Bone marrow (tissue), 2 donors: ENCODE measurements at places on chromosomes 11 and 22.

DNA sequence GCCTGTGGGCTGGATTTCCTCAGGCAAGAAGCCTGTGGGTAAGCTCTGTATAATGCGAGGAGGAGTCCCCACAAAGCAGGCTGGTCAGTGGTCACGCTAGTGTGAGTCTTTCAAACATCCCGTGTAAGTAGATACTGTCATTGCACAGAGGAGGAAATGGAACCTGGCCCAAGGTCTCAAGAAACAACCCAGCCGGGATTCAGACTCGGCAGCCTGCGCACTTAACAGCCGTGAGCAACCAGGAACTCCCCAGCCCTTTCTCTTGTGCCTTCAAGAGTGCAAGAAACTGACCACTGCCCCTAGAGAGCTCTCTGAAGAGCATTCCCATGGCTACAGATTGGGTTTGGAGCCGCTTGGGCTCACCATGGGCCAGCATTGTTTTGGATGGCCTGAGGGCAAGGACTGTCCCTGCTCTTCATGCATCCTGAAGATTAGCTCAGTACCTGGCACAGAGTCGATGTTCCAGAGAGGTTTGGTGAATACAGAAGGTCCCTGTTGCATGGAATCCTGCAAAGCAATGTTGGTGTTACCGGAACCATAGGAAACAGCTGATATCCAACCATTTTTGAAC, 6.0 kb downstream of the MPST start:
- DNase-seq, result no peak

GRCh38 chr22:19717181-19717580, 2.9 kb downstream of the SEPTIN5 start:
- DNase-seq, result no peak

DNA sequence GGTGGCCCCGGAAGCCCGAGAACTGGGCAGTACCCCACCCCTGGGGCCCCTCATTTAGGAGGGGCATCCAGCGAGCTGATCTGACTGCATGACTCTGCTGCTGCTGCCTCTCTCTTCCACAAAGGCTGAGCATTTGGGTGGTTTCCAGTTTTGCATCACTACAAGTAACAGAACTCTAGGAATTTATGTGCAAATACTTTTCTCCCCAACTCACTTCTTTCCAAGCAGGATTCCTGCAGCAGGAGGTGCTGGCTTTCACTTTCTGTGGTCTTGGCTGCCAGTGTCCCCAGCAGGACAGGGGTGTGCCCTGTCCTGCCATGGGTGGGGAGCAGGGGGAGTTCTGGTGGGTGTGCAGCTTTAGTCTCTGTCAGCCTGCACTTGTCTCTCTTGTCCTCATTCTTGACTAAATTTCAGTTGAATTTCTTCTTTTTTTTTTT, 21.2 kb downstream of the UPB1 start:
- no peak for DNase-seq

DNA sequence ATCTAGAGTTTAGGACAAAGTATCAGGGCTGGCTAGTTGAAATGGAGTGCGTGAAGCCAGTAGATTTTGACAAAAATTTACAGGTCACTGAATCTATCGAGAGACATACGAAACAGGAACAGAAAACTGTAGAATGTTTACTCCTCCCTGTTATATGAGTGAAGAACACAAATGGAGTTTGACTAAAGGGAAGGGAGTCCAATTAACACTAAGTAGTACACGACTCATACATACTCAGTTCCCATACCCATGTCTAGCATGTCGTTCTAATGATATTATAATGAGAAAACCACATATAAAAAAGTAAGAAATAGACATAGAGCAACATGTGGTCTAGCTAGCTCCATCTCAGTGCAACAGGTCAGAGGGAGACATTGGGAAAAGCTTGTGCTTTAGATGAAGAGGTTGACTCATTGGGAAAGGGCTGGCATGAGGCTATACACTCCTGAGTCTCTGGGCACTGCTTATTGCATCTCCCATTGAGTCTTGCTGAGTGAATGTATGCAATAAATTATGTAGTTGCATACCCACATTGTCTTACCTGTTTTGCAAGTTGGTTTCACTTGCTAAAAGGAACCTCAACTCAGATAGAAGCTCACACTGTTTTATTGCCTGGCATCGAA, 43.5 kb downstream of the CD44 start:
- no peak for DNase-seq

DNA sequence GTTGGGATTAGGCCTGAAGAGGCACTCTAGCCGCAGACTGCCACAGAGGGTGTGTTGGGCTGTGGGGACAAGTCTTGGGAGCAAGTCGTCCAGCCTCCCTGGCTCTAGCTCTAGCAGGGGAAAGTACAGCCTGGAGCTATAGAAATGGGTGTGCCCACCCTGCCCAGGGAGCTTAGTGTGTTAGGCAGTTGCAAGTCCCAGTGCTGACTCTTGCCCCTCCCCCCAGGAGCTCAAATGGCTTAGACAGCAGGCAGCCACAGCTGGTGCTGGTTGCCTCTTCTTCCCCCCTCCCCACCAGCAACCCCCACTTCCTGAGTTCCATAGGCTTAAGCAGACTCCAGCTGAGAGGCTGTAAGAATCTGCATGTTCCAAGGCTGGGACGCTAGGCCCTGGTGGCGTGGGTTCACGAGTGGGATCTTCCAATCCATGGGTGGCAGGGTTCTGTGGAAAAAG, 61.2 kb downstream of the GUCY1A2 start:
- DNase-seq, result no peak

DNA sequence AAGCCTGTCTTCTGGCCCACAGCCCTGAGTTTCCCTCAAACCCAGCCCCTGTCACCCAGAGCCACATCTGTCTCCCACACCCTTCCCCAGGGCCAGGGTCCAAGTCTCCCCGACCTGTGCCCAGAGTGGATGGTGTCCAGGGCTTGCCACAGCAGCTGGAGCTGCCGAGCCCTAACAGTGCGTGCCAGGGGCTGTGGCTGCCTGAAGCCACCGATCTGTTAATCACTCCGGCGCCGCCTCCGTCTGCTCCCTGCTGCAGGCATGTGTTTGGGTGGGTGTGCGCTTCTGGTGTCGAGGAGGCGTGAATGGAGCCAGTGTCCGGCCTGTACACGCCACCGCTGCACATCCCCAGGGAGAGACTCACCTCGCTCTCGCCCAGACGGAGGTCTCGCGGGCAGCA, 26.1 kb downstream of the SHISAL1 start:
- DNase-seq, result no peak

DNA sequence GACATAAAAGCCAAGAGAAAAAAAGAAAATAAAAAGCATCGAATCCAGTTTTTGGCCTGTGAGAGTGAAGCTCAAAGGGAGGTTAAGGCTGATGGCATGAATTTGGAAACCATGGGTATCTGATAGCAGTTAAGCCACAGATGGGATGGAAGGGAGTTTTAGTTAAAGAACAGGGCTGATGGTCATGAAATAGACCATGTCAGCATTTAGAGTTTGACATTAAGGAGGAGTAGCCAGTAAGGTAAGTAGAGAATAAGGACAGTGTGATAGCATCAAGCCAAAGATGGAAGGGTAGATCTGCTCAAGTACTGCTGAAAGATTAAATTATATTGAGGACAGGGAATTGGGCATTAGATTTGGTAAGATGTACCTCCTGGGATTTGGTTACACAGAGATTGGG, 826.5 kb downstream of the NTM start:
- no peak for DNase-seq

GRCh38 chr11:85721191-85721590, 35.2 kb upstream of the CCDC89 start:
- DNase-seq, result no peak

DNA sequence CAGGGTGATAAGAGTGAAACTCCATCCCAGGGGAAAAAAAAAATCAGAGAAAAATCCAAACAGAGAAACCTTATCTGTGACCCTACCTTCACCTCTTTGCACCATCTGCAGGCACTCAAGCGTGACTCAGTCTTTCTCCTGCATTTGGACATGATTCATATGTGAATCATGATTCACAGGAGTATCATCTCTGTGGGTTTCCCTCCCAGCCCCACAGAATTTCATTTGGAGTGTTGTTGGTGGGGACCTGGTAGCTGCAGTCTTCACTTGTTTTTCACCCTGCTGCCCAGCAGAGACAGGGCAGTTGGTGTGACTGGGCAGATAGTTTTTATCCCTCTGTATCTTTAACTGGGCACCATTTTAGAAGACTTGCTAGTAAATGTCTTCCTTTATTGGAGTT, 75.7 kb downstream of the DEPDC5 start:
- DNase-seq, result peak; percentile 8

DNA sequence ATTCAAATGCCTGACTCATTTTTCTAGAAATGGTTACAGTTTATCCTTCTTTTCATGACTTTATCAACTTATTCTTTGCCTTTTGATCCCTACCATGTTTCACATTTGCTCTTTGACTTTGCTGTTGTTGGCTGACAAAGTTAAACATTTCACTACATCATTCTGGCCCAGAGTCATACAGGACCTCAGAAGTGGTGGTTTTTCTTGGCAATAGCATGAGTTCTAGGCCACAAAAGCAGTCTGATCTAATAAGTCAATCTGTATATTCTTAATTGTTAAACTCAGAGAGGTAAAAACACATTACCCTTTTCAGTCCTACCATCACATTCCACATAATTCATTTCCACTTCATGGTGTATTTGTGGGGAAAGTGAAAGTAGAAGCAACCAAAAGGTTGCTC, 763.2 kb upstream of the TENM4 start:
- DNase-seq, result no peak

DNA sequence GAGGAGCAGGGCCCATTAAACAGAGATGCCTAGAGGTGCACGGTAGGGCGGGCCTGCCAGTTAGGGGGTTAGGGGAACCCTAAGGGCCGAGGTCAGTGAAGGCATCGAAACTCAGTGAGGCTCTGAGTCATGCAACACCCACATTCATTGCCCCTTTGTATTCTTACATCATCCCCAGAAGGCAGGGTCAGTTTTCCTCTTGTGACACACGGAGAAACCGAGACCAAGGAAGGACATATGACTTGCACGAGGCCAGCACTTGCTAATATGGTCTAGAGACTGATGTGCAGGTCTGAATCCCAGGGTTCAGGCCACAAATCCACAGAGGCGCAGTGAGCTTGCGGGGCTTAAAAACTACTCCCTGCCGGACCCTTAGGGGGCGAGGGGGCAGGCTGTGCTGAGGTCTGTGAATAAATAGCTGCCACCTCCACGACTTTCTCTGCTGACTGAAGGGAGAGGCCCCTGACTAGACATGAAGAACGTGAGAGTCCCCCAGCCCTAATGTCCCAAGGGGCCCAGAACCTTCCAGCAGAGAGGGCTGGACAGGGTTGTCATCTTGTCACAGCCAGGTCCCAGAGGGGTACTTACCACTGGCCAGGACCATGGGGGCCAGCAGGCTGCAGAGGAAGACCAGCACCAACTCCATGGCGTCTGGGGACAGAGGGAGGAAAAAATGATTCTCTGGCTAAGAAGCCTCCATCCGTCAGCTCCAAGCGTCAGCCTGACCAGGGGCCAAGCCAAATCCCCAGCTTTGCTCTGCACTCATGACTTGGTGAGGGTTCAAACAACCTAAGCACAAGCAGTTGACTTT, 17.8 kb upstream of the FXYD2 start:
- no peak for DNase-seq

DNA sequence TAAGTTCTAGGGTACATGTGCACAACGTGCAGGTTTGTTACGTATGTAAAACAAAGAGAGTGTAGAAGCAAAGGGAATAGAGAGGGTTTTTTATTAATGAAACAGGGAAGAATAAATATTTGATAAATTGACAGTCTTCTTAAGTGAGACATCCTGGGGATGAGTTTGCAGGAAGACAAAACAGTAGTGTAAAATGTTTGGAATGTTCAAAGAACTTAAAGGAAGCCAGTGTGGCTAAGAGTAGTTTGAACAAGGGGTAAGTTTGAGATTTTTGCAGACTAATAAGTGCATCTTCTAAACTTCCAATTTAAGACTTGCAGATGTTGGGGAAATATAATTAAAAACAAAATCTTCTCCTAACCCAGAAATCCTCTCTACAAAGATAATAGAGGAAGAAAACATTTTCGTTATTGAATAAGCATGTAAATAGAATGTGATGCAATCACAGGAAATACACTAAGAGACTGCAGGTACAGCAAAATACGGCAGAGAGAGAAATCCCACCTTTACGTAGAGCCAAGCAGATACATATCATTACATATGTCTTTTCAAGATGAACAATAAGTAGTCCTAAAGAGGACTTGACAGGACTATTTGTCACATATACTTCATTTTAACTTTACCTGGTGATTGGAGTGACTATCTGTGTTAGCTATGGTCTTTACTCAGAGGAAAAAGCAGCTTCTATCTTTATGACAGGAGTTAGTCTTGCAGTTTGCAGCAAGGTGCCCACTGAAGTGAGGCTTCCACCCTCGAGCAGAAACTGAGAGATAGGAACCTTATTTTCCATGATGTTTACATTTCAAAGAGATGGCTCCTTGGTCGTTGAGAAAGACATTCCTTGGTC, 402.1 kb downstream of the CNTN5 start:
- DNase-seq, result no peak

GRCh38 chr22:32127904-32128303, 31.2 kb downstream of the C22orf42 start:
- no peak for DNase-seq

- peak; percentile 6 for DNase-seq
These were observed 33.4 kb upstream of the API5 start for GRCh38 chr11:43278193-43278956.

GRCh38 chr11:114243461-114244372, 52.5 kb upstream of the NNMT start:
- DNase-seq, result no peak

GRCh38 chr22:49788504-49788903, 39.2 kb downstream of the BRD1 start:
- no peak for DNase-seq

DNA sequence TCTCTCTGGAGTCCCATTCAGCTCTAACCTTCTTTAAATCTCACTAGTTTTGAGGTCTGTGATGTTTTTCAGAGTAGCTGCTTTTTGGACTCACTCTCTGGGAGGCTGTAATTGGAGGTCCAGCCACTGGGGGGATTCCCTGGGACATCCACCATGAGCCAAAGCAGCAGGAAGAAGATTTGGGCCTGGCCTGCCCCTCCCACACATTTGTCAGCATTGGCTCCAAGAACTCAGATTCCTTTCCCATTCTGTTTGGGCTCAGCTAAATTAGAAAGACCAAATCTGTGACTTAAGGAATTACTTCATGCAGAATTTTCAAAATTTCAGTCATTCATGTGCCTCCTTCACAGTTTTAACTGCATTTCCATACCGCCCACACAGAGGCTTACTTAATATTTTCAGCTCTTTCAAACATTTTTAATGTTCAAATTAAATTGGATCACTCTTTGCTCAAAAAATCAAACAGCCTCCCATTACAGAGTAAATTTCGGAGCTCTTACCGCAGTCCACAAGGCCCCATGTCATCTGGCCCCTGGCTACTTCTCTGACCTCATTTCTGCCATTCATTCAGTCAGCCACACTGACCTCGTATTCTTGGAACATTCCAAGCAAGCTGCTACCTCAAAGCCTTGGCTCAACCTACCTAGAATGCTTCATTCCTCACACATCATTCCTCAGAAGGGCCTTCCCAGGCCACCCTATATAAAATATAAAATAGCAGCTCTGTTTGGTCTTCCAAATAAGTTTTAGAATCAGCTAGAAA, 54.5 kb upstream of the RRAS2 start:
- DNase-seq, result no peak

DNA sequence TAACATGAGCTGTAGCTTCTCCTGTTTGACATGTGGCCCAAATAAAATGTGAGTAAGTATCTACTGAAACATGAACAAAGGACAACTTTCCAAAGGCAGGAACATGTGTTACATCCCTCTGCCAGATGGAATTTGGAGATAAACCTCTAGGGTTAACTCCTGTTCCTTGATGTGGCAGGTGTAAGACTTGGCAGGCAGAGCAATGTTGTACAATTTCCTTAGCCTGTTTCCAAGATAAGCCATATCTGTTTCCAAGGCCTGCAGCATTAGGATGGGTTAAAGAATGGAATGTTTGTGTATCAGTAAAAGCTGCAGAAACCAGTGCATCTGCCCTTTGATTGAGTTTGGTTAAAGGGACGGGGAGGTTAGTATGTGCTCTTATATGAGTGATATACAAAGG, 8.8 kb upstream of the DNAJB13 start:
- no peak for DNase-seq
